ENCODE measurements at places on chromosomes 13 and 19.

- DNase-seq, result no peak
Measured at GRCh38 chr19:33722456-33723239, 74.0 kb upstream of the KCTD15 start.

DNA sequence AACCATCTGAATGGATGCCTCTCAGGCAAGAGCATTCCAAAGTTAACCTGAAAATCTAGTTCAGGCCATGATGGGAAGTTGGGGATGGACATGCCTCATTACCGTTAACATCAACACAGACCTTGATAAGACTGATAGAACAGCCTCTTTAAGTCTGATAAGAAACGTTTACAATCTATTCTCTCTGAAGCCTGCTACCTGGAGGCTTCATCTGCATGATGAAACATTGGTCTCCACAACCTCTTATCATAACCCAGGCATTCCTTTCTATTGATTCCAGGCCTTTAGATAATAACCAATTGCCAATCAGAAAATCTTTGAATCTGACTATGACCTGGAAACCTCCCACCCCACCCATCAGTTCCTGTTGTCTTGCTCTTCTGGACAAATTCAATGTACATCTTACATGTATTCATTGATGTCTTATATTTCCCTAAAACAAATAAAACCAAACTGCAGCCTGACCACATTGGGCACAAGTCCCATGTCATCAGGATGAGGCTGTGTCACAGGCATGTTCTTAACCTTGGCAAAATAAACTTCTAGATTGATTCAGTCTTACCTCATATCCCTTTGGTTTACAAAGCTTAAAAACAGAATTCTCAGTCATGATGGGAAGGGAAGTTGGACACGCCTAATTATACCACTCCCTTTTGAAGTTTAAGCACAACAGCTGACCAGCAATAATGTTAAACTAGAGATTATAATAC is 843.8 kb upstream of the SPRY2 start:
- DNase-seq, result no peak

DNA sequence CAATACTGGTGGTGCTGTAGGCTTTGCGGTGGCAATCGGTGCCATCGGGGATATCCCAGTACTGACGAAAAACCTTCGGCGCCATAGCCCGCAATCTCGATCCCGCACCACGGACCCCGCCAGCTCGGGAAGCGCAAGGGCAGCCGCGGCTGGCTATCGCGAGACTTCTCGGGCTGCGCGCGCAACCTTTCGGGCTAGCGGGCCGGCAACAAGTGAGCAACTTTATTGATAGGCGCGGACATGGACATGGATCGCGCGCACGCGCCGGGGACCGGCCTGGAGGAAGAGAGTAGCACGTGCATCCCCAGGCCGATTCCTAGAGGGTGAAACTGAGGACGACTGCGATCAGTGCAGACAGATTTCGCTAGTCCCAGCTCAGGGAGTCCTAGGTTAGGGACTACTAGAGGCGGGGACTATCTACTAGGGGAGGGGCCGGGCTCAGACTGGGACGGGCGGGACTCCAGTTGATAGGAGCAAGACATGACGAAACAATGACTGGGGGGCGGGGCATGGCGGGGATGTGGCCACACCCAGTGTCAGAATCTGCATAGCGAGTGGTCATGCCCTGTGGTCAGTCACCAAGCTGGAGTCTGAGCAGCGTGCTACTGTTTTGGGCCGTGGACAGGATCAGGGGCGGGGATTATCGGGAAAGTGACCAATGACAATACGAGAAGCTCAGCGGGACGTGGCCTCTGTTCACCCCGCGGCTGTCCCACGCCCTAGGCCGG is at the start of gene NDUFA11:
NDUFA11 (minus strand) TSS at position 167 of the 728 bp plus-strand sequence; CDS start at position 85, 82 bp downstream.
- DNase-seq, result peak; percentile 98

DNA sequence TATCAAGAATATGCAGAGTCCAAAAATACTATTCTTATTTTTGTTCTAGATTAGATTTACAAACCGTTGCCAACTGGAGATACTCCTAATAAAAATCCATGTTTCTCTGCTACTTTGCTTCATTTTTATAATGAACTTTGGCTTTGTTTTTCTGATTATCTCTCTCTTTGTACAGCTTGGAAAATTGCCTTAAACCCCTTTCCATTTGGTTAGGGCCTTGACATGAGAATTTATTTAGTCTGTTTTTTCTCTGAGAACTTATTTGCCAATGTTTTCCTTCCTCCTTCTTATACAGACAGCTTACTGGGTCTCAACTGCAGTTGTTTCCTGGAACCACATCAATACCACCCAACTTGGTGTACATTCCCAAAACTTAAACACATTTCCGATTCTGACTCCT is 555.4 kb downstream of the SLITRK6 start:
- DNase-seq, result no peak

GRCh38 chr19:9671655-9672054 is 3.2 kb downstream of the ZNF562 start:
- DNase-seq, result no peak

Data from GM06990 (cell line).